ENCODE measurements at places on chromosomes 7 and 10.

- no peak for DNase-seq
Observed at GRCh38 chr10:14891151-14891550, 12.5 kb downstream of the SUV39H2 start.

- DNase-seq, result no peak
Observed at GRCh38 chr7:55538538-55538937, 33.8 kb downstream of the VOPP1 start.

DNA sequence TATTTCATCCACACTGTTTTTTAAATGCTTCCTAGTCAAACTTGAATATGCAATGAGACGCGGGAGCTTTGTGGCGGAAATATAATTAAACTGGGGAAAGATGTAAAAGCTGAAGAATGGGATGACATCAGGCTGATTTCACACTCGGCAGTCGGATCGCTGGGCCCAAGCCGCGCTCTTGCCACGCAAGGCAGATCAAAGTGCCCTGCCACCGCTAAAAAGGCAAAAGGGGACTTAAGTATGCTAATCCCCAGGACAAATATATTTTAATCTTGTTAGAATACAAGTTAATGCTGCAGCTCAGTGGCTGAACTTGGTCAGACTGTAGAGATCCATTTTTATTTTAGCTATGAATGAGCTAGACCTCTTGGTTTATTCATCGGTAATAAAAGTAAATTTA is 13.8 kb downstream of the EN2 start:
- DNase-seq, result no peak

DNA sequence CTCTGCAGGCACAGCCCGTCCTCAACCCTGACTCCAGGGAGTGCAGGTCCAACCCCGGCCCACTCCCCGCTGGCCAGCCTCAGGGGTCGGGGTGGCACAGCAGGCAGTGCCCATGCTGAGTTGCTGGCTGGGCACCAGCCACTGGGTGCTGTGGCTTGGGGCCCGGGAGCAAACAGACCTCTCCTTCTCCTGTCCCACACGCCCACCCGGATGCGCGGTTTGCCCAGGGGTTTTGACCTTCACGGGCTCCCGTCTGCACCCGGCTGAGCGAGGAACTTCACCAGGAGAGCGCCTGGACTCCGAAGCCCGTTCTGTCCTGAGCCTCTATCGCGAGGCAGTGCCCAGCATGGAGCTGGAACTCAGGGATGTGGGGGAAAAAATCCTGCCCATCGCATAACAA is 2.6 kb upstream of the GRIFIN start:
- DNase-seq, result no peak

GRCh38 chr7:148238761-148239325 is 351.7 kb upstream of the C7orf33 start:
- DNase-seq, result no peak

- DNase-seq, result no peak
Observed at GRCh38 chr10:119253433-119254174, 46.2 kb downstream of the GRK5 start.

- no peak for DNase-seq
Observed at GRCh38 chr7:155917836-155918430, 105.7 kb upstream of the SHH start.

GRCh38 chr10:117638200-117638599 is 95.7 kb downstream of the EMX2 start:
- no peak for DNase-seq

DNA sequence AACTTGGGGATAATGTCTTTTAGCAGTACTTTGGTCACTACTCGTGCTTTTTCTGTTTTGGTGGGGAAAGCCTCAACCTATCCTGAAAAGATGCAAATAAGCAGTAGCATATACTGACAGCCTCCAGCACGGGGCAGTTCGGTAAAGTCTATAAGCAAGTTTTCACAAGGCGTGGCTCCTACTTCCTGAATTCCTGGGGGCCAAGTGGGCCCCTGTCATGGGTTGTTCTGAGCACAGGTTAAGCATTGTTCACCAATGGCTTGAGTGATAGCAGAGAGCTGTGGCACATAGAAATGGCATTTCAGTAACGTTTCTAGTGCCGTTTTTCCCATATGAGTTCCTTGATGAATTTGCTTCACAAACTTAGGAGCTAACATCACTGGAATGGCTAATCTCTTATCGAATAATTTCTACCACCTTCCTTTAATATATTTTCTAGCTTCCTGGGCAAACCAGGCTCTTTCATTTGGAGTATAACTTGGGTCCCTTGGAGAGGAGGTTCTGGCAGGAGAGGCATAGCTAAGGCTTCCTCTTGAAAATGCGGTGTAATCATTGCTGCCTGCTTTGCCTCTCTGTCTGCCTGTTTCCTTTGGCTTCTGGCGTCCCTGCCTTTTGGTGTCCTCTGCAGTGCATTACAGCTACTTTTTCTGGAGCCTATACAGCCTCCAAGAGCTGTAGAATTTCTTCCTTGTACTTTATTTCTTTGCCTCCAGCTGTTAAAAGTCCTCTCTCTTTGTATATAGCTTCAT is 11.7 kb upstream of the ZNF239 start:
- no peak for DNase-seq

DNA sequence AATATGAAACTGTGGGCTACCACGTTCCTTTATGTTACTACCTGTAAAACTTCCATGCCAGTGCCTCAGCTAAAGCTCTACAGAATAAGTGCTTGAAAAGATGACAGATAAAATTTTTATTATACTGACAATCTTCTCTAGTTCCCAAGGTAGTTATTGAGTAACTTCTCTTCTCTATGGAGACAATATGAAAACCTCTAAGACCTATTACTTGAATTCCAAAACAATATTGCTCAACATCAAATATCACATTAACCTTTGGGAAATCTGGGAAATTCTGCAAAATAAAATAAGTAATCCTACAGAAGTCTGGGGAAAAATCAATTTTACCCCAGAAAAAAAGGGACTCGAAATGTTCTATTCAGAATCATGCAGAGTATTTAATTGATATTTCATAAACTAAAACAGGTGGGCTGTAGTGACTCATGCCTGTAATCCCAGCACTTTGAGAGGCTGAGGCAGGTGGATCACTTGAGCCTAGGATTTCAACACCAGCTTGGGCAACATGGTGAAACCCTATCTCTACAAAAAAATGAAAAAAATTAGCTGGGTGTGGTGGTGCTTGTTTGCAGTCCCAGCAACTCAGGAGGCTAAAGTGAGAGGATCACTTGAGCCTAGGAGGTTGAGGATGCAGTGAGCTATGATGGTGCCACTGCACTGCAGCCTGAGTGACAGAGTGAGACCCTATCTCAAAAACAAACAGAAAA is 23.8 kb upstream of the ANK3 start:
- no peak for DNase-seq

DNA sequence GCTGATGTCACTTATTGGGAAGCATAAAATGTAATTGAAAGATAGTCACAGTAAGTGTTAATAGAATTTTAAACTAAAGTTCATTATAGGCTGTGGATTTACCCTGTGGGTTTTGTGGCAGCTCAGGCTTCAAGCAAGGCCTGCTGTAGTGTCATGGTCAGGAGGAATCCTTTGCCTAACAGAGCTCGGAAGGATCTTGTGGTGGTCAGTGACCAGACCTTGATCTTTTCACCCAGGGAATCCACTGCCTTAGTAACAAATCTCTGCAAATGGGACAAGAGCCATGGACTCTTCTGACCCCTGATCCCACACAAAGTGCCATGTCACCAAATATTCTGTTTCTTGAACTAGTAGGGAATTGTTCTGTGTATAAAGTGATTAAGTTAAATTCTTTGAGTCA is 20.6 kb upstream of the HDAC9 start:
- DNase-seq, result no peak

DNA sequence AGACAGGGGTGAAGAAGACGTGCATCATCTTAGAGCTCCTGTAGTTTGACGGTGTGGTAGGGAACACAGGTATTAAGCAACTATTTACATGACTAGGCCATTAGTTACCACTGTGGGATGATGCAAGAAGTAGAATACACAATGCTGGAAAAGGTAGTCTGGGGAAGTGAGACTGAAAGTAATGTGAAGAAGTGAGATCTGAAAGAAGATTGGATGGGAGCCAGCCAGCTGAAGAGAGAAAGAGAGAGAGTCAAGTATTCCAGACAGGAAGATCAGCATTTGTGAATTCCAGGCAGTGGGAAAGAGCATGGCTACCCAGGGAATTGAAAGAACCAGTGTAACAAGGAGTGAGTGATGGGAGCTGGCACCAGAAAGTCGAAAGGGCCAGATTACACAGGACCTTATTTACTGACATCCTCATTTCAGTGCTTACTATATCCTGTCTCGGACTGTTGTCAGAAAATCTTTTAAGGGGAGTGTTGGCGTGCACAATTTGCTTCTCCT is 4.0 kb upstream of the CFAP58 start:
- DNase-seq, result no peak

DNA sequence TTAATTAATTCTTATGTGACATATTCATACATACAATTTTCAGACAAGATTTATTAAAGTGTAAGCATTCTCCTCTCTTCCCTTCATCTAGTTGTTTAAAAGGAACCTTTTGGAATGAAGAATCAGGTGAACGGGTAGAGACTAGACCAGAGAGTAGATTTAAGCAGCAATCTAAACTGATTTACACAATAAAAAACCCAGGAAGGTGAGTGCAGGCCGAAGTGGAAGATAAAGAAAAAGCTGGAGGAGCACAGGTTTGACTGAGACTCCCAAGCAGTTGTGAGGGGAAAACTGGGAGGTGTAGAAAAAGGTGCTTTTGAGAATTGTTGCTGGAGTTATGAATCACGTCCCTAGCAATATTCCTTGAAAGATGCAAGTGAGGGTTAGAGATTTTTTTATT is 601.1 kb downstream of the SORCS1 start:
- DNase-seq, result no peak

GRCh38 chr10:12412666-12413368 is 63.5 kb downstream of the CAMK1D start:
- no peak for DNase-seq

- no peak for DNase-seq
Observed at GRCh38 chr10:14009371-14010100, 321.2 kb downstream of the FRMD4A start.

GRCh38 chr10:78535716-78536218 is 502.1 kb downstream of the RPS24 start:
- DNase-seq, result no peak

GRCh38 chr10:27626890-27627289 is 118.7 kb downstream of the MKX start:
- DNase-seq, result no peak

DNA sequence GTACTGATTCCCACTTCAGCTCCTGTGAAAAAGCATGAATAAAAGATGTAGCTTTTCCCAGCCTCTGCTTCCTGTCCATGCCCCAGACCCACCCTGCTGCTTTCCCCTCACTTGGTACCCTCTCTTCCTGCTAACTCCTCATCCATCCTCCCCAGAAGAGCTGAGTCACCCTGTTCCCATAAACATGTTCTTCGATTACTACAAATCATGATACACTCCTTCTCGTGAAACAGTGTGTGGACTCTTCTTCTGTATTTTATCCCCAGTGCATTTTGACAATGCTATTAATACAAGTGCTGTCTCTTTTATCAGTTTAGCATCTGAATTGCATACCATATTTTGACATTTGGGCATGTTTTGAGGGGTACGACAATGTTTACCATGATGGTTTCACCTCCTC is 45.8 kb upstream of the SORBS1 start:
- no peak for DNase-seq

DNA sequence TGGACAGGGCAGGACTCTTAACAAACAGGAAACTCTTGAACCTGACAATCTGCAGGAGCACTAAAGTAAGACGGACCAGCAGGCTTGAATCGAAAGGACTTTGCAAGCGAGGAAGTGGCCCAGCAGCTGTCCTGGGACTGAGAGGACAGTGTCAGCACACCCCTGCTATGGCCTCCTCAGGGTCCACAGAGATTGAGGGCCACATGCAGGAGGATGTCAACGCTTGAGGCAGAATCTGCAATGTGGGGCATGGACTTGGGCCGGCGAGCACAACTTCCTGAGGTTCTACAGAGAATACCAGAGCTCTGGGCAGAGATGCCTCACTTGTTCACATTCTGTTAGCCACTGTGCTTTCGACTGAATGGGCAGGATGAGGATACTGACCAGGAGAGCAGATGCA is 84.4 kb upstream of the EFCAB10 start:
- DNase-seq, result no peak

DNA sequence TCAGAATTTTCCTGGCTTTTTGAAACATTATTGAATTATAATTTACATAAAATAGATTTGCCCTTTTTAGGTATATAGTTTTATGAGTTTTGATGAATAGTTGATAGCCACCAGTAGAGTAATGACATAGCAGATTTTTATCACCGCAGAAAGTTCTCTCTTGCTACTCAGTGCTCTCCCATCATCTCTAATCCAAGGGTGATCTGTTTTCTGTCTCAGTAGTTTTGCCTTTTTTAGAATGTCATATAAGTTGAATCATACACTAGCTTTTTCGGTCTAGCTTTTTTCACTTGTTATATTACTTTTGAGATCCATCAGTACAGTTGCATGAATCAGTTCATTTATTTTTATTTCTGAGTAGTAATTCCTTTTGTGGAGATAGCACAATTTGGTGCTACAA is 17.9 kb downstream of the RSBN1L start:
- no peak for DNase-seq

DNA sequence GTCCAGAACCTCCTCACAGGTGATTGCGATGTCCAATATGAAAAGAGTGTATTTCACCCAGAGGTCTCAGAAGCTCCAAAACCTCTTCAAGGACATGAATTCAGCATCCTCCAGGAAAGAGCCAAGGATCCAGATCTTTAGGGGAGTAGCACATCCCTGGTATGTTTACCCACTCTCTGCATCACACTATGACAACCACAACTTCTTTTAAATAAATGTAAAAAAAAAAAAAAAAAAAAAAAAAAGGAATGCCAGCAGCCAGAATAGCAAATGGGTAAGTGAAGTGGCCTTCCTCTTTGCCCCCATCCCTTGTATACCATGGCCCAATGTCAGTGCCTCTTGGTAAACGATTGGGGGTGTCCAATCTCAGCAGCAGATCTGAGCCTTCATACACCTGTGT is 67.3 kb downstream of the SORBS1 start:
- no peak for DNase-seq

GRCh38 chr10:16952080-16952479 is 134.9 kb upstream of the RSU1 start:
- DNase-seq, result no peak

DNA sequence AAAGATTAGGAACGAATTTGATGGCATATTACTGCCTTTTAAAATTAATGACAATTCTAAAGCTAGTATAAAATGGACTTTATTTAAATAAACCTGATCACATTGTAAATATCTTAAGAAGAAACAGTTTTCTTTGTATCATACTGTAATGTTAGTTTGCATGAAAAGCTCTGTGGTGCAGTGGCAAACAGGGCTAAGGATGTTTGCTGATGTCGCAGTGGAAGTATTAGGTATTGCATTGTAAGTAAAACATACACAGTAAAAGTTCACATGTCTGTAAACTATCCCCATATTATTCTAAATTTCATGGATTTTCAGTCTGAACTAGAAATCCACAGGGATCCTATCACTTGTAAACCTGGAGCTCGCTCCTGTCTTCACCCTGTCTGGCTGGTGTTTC is 252.6 kb upstream of the ZNF32 start:
- DNase-seq, result no peak

DNA sequence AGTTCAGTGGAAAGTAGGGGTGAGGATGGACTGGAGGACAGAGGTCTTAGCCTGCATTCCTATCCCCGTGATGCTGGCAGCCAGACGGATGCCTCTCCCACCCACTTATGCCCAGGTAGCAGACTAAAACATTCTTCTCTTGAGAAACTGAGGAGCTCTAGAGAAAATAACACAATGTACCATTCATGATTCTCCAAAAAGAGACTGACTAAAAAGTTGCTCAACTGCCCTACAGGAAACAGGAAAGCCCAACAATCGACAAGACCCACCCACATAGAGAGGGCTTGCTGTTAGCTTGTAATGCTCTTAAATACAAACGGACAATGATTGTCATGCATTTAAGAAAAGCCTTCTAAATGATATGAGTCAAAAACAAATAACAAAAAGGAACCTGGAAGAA is 33.2 kb upstream of the PDE1C start:
- no peak for DNase-seq

All from D721Med (cell line).